Common myeloid progenitor, CD34-positive (primary cell): ENCODE measurements at places on chromosomes 7 and 10.
A peak's percentile ranks its signal among the peaks of the same experiment; 100 is the strongest.

DNA sequence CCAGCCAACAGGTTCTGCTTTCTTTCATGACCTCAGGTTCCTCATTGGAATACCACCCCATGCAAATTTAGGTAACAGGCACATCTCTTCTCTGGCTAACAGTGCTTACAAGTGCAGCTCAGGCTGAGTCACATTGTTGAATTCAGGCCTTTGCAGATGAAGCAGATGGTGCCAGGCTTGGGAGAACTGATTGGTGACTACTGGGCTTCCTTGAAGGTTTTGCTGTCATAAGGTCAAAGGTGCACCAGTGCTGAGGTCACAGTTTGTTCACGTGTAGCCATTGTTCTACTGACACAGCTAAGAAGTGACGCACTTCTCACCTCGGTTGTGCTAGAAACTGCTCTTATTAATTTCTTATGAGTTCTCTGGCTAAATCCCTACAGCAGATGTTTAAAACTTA lies 128.6 kb upstream of the BMPER start:
- DNase-seq, result no peak

GRCh38 chr10:51030480-51030879 lies 43.8 kb upstream of the PRKG1 start:
- no peak for DNase-seq

DNA sequence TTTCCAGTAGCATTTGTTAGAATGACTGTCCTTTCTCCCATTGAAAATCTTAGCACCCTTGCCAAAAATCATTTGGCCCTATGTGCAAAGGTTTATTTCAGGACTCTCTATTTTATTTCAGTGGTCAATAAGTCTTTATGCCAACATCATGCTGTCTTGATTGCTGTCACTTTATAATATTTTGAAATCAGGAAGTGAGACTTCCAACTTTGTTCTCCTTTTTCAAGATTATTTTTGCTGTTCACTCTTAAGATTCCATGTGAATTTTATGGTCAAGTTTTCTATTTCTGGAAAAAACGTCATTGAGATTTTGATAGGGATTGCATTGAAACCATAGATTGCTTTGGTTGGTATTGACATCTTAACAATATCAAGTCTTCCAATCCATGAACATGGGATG lies 65.1 kb downstream of the PAXIP1 start:
- no peak for DNase-seq

DNA sequence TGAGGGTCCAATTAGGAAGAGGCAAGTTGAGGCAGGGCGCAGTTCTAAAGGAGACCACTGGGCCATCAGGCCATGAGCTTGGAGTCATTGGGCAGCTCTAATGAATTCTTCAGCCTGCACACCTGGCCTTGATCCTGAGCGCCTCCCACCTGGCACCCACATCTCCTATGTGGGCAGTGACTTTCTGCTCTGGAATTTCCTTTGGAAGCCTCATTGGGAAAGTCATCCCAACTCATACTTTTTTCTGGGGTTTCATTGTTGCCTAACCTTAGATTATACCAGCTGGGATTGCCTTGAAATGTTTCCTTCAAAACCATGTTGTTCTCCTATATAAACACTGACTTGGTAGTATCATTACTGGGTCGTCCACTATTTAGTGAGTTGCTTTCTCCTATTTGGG lies 54.1 kb downstream of the PLPP4 start:
- DNase-seq, result no peak

DNA sequence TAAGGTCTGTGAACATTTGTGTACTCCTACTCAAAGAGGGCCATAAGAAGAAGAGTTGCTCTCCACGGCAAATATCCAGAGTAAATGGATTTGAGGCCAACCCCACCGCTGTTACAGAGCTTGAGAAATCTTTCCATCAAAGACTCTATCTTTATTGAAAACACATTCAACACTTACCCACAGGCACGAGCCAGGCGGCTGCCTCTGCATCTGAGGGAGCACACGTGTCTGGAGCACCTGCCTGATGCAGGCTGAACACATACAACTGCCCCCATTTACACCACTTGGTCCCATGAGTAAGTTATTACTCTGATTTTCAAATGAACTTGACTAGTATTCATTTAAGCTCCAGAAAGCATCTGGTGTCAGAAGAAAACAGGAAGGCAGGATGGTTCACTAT lies 38.7 kb downstream of the HBP1 start:
- no peak for DNase-seq

GRCh38 chr7:142188154-142188553 lies 69.7 kb downstream of the PRSS58 start:
- peak; percentile 64 for DNase-seq

- peak; percentile 75 for DNase-seq
Measured at GRCh38 chr7:77327067-77327931, 88.8 kb downstream of the GSAP start.

DNA sequence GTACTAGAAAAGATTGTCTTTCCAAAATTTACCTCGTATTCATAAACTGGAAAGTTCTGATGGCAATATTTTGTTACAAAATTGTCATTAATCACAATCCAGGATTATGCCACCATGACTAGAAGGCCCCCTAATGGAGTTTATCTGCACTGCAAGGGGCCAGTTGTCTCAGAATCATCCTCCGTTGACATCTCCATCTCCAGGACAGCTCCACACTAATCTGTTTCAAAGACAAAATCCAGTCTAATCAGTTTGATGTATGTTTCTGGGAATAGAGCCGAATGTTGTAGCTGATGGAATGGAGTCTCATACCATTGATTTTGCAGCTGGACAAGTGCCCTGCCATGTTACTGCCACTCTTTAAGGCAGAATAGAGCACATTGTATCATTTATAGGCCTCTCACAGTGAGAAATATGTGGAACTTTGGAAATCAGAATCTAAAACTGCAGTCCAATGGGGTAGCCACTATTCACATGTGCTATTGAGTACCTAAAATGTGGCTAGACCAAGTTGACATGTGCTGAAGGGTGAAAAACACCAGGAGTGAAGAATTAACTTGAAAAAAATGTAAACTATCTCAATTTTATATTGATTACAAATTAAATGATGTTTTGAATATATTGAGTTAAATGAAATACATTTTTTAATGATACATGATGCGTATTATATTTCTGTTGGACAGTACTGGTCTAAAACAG lies 38.3 kb upstream of the TOMM7 start:
- DNase-seq, result peak; percentile 28

- DNase-seq, result no peak
Measured at GRCh38 chr10:94037286-94037685, 43.6 kb downstream of the PLCE1 start.

DNA sequence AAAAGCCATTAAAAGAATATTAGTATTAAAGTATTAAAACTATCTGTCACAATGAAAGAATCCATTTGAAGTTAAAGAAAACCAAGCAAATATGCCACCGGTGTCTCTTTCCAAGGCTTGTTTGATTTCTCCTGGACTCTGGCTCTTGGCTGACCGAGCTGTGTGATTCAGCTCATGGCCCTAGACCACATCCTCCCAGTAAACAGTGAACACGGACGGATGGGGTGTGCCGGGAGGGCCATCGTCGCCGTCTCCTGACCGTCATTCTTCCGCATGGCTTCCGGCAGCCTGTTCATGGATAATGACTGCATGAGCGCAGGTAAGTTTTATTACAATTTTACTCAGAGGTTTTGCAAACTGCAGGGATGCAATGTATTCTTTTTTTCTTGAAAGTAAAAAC lies 218.5 kb downstream of the DNAJB6 start:
- no peak for DNase-seq

DNA sequence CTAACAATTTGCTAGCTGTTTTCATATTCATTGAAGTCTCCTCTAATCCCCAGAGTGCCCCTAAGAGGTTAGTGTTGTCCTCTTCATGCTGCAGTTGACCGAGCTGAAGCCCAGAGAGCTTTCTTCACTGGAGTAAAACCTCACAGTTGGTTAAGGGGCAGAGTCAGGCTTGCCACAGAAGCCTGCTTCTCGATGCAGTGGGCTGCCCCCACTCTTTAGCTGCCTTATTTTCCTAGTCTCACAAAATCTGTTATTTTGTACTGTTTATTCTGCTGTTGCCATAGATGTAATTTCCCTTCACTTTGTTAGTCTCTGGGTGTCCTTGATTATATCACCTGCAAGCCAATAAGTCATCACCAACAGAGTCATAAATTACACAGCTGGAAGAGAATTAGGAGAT lies 56.3 kb upstream of the ZPBP start:
- no peak for DNase-seq
